Ecto neural progenitor cell (in vitro differentiated cells): ENCODE measurements at places on chromosomes 5 and 9.

GRCh38 chr5:132376694-132377641 lies 7.5 kb downstream of the SLC22A5 start:
- DNase-seq: no peak

DNA sequence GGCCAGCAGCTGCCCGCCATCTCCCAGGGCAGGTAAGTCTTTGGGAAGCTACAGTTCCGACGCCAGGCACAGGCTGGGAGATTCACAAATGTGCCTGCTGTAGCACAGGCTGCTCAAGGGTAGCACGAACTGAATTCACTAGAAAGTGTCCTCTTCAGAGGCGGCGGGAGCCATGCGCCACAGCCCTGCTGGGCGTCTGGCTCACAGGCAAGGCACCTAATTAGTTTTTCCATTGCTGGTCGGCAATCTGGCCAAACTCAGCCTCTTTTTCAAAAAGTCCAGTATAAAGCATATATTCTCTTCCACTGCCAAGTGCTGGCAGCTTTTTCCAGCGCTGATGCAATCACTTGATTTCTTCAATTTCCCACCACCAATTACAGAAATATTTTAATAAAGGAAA lies 128.9 kb upstream of the RAPGEF1 start:
- DNase-seq: no peak

DNA sequence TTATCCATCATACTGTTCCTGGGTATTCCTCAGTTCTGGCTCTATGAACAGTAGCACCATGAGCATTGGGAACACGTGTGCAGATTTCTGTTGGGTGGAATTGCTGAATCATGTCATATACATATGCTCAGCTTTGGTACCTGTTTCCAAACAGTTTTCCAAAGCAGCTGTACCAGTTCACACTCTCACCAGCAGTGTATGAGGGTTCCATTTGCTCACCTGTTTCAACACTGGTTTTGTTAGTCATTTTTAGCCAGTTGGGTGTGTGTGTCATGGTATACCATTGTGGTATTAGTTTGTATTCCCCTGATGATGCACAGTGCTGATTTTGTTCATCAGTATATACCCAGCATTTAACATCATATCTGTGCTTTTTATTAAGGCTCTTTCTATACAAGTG lies 56.7 kb upstream of the ECM2 start:
- no peak for DNase-seq

GRCh38 chr5:35815089-35815936 lies 41.4 kb upstream of the IL7R start:
- no peak for DNase-seq

- no peak for DNase-seq
These were observed 10.1 kb downstream of the ABCA2 start for GRCh38 chr9:137017791-137018497.

GRCh38 chr5:109668668-109669422 lies 20.9 kb upstream of the MAN2A1 start:
- no peak for DNase-seq

- DNase-seq: no peak
These were observed 17.2 kb upstream of the SPZ1 start for GRCh38 chr5:80302636-80303035.

- DNase-seq: no peak
These were observed 67.1 kb upstream of the RIOK2 start for GRCh38 chr5:97250113-97250512.

GRCh38 chr5:58800861-58801540 lies 218.1 kb downstream of the RAB3C start:
- no peak for DNase-seq

GRCh38 chr5:110651507-110651906 lies 75.0 kb downstream of the TMEM232 start:
- DNase-seq: no peak
